ENCODE measurements at places on chromosomes 2 and 18.
A peak's percentile ranks its signal among the peaks of the same experiment; 100 is the strongest.

- DNase-seq: no peak
Measured at GRCh38 chr2:124664363-124664762, 639.3 kb downstream of the CNTNAP5 start.

DNA sequence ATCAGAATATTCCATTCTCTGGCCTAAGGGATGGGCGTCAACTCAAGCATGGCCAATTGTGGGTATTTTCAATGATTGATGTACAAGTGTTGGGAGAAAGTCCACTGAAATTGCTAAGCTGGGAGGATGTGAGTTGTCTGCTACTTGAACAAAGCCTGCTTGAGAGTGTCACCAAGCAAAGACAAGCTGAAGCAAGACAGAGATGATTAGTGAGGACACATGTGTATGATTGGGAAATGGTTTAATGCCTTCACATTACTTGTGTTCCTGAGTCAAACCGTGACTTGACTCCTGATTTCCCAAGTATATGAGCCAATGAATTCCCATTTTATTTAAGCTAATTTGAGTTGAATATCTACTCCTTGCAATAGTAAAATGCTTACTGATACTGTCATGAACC, 23.7 kb upstream of the NRP2 start:
- no peak for DNase-seq

DNA sequence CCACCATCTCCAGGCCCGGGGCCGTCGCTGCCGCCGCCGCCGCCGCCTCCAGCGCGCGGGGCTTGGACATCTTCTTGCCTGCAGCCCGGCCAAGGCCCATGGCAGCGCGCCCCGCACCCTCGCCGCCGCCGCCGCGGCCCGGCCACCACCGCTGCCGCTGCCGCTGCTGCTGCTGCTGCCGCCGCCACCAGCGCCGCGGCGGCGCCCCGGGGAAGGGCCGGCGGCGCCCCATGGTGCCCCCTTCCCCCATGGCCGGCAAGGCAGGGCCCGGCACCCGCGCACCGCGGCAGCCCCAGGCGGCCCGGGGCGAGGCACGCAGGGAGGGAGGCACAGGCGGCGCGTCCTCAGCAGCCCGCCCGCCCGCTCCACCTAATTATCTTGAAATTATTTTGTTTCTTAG, 3057.4 kb downstream of the RPIA start:
- DNase-seq: no peak

DNA sequence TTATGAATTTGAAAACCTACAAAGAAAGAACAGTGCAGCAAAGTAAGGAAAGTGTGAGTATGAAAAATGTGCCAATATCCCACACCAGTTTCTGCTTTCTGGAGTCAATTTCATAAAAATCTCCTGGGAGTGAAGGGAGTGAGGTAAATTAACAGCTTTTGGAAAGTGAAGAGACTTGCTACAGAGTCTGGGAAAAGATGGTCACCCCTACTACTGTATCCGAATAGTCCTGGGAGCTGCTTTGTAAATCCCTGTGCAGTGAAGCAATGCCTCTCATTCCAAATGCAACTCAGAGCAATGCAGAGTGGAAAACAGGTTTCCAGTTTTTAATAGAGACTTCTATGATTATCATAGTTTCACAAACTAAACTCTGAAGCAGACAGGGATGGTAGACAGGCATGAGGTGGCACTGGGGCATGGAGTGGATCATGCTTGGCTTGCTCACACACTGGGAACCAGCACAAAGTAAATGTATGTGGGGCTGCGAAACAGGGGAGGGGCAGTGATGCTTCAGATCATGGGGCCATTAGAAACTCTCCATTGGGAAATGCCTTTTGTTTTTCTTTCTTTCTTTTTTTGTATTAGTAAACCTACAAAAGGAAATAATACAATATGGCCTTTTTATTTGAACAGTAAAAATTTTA, 10.6 kb downstream of the COL5A2 start:
- DNase-seq: no peak

- DNase-seq: no peak
Measured at GRCh38 chr2:217792626-217793527, 209.9 kb downstream of the TNS1 start.

DNA sequence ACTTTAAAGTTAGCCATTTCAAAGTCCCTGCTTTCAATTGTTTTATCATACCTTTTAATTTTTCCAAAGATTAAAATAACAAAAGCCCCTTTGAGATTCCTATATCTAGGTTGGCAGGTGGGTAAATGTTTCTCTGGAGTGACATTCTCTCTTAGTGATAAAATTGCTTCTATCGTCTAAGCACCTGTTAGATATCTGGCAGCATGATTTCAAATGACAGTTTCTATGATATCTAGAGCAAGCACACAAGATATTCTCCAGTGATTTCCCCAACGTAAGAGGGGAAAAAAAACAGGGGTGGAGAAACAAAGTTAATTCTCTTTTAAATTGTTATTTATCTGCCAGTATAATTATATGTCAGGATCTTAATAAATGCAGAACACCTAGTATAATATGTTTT, 610.2 kb downstream of the DSC3 start:
- DNase-seq: no peak

DNA sequence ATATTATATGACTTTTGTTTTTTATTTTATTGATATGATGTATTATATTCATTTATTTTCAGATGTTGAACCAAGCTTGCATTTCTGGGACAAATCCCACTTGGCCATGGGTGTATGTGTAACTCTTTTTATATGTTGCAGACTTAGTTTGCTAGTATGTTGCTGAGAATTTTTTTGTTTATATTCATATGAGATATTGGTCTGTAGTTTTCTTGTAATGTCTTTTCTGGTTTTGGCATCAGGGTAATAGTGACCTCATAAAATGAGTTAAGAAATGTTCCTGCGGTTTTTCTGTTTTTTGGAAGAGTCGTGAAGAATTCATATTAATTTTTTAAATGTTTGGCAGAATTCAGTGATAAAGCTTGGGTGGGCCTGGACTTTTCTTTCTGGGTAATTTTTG, 88.7 kb downstream of the ASB1 start:
- DNase-seq: no peak

- DNase-seq: no peak
Measured at GRCh38 chr18:43870626-43871025, 593.3 kb upstream of the SYT4 start.

DNA sequence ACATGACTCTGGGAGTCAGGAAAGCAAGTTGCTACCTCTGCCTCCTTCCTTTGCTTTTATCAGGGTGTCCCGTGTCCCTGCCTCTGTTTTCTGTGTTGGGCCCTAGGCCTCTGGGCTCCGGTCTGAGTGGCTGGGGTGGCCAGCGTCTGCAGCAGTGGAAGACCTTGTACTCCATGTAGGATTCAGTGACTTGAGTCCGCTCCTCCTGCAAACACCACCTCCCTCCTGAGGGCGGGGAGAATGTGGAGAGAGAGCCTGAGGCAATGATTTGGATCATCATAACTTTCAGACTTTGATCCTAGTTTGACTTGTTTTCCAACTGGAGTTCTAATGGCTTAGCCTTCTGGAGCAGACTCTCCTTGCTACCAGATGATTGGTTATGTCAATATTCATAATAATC, 30.8 kb downstream of the ATP6V1C2 start:
- no peak for DNase-seq

DNA sequence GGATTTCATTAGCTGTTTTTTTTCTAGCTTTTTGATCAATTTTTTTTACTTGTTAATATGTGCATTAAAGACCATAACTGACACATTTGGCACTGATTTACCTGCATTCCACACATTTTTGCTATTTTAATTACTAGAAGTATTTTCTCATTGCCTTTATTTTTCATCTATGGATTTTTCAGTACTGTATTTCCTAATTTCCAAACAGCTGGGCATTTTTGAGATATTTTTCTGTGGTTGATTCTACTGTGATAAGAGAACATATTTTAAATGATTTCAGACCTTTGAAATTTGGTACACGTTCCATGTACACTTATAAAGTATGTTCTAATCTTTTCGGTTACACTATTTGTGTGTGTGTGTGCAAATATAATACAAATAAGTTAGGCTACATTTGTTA, 135.3 kb downstream of the PARD3B start:
- DNase-seq: no peak

- DNase-seq: peak; percentile 47
Measured at GRCh38 chr18:9706081-9706935, 1.8 kb upstream of the RAB31 start.

DNA sequence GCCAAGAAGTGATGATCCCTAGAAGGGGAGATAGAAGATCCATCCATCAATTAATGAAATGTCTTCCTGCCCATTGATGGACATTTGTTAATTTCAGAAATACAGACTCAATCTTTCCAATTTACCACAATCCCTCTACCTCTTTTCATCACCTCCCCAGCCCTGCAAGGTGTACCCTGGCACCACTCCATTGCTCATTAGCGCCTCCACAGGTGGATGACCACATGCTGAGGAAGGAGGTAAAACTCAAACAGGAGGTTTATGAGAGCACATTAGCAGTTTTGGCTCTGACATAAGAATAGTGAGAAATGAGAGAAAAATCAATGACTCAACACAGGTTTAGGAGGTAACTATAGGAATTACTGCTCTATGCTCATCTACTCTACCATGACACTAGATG, 208.0 kb downstream of the C1D start:
- DNase-seq: no peak

DNA sequence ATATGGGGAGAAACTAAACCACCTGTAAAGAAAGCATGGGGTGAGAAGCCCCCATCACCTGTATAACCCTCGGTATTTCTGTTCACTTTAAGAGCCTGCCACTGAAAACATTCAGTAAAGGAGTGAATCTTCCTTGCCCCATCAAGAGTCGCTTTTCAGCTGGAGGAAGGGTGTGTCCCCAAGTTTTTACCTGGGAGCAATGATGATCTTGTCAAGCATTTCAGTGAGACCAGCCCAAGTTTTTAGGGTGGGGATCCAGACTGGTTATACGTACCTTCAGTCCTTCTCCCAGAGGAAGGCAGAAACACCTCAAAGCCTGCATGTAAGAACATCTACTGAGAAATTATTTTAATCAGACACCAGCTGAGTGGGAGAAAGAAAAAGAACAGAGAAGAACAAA, at the start of gene DSG1:
Gene DSG1 (plus strand): TSS at position 301 of the 400 bp plus-strand sequence. CDS start 141 bp downstream, outside the sequence.
- no peak for DNase-seq

DNA sequence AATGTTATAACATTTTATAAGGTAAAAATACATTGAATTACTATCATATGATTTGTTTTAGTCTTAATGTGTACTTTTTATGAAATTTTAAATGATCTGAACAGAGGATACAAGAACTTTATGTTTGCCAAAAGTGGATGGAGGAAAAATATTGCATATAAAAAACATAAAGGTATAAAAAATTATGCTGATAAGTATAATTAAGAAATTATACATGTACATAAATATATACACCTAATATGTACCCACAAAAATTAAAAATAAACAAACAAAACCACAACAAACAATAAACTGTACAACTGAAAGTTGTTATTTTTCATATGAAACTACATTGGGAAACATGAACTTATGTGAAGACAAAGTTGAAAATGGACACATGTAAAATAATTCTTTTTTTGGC, 38.2 kb upstream of the CALCRL start:
- DNase-seq: no peak

DNA sequence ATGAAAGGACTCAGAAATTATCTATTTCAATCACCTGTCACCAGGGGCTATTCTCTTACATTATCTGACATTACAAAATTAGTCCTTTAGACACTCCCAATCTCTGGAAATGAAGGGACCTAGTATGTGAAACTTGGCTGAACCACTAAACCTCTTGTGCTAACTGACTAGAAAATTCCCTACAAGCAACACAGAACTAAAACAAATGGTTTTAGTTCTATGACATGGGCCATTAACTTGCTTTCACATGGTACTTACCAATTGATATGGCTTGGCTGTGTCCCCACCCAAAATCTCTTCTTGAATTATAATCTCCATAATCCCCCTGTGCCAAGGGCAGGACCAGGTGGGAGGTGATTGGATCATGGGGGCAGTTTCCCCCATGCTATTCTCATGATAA, 16.6 kb downstream of the SERPINE2 start:
- no peak for DNase-seq

GRCh38 chr2:126686841-126687485, 31.0 kb downstream of the GYPC start:
- no peak for DNase-seq

GRCh38 chr2:36444216-36444936, 88.8 kb downstream of the CRIM1 start:
- DNase-seq: no peak
